Stimulated activated naive CD4-positive, alpha-beta T cell (primary cell): ENCODE measurements at places on chromosomes 16 and 17.

DNA sequence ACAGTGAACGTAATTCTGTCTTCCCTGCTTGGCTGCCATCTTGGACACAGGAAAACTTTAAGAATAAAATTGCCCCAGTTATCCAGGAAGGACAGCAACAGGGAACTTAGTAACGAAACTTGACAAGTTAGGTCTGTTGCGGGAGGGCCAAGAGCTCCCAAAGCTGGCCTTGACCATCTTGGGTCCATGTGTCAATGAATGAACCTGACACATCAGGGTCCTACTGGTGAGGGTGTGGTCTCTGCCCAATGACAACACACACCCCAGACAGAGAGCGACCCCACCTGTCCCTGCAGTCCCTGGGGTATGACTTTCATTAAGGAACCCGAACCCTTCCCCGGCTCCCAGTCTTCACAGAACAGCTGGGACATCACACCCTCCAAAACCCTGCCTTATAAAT, 96.3 kb downstream of the NDE1 start:
- DNase-seq: no peak

DNA sequence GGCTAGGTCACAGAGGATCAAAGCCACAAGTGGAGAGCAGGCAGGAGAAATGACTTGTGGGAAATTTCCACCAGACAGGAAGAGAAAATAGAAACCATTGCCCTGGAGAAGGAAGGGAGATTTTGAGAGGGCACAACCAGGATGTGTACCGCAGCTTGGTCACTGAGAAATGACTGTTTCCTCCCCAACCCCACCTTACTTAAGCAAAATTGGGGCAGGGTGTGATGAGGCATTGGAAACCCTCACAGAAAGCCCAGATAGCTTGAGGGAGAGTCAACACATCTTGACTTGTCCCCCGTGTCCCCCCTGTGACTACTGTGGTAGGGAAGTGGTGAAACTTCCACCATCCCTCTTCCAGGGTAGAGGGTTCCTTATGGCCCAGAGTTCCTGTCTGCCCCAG, 113.5 kb upstream of the FAM20A start:
- DNase-seq: no peak

DNA sequence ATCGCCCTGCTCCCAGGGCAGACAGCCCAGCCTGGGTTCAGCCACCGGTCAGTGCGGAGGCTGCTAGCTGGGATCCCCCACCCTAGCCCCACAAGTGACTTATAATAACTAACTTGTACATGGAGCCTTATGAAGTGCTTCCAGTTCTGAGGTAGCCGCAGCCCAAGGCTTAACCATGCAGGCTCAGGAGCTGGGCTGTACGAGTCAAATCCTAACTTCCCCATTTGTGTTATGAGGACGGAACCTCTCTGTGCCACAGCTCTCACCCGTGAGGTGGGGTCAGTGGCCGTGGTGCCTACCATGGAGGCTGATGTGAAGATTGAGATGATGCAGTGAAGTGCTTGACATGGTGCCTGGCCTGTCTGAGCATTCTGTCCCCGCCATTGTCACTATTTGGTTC, 27.8 kb upstream of the GOSR2 start:
- DNase-seq: no peak

DNA sequence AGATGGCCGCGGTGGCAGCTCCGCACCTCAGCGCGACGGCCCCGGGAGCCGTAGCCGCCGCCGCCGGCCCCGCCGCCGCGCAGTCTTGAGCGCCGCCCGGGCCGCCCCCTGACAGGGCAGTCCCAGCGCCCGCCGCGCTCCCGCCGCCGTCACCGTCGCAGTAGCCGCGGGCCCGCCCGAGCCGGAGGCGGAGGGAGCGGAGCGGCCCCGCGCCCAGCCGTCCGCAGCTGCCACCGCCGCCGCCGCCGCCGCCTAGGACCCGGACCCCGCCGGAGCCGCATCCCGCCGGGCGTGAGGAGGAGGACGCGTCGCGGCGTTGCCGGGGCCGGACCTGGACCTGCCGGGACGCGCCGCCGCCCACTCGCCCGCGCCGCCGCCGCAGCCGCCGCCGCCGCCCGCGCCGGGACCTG, 218 bp downstream of the TNRC6C start:
- no peak for DNase-seq

GRCh38 chr16:49355933-49356665, 17.5 kb upstream of the C16orf78 start:
- DNase-seq: no peak

- no peak for DNase-seq
These were observed 270.0 kb downstream of the SLC39A11 start for GRCh38 chr17:72822358-72823023.
